ENCODE measurements at places on chromosomes 1 and 21.

GRCh38 chr1:107378866-107379265, 238.0 kb downstream of the NTNG1 start:
- no peak for DNase-seq

DNA sequence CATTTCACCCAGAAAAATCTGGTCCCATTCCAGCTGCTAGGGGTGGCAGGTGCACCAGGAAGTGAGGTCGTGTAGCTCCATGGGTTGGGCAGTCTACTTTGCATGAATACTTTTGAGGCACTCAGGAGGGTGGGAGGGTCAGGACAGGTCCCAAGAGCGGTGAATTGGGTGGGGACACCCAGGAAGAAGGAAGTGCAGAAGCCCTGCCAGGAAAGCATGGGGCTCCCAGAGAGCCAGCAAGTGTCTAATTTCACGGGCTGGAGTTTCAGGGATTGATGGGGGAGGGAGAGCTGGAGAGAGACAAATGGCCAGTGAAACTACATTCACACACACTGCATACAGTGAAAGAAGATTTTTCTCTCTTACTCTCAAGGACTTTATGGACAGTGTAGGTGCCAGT, 137.8 kb downstream of the GALNT2 start:
- no peak for DNase-seq

DNA sequence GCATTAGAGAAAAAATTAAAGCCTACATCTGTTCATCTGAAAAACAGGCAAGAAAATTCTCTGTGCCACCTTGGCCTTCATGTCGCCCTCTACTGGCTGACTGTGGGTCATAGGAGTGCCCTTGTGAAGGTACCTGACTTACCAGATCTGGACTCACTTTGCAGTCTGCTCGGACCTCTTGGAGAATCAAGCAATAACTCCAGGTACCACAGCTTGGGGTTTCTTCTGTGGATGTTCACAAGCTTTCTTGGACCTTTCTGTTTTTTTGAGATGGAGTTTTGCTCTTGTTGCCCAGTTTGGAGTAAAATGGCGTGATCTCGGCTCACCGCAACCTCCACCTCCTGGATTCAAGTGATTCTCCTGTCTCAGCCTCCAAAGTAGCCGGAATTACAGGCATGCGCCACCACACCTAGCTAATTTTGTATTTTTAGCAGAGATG, 2.4 kb upstream of the PRAMEF18 start:
- peak; percentile 46 for DNase-seq

GRCh38 chr1:161956097-161956496, 67.6 kb downstream of the OLFML2B start:
- peak; percentile 10 for DNase-seq

DNA sequence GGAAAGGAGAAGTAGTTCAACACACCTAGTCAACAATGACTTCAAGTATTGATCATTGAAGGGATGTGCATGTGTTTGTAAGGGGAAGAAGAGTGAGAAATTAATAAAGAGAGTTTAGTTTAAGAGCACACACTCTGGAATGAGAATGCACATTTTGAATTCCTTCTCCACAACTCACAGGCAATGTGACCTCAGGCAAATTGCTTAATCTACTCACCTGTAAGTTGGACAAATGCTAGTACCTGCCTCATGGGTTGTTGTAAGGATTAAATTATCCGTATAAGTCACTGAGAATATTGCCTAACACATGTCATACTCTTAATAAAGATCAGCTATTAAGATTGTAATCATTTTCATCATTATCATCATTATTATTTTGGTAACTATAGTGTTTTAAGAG, 204.0 kb upstream of the NFIA start:
- no peak for DNase-seq

GRCh38 chr1:203084588-203085527, 954 bp downstream of the MYOG start:
- peak; percentile 42 for DNase-seq

DNA sequence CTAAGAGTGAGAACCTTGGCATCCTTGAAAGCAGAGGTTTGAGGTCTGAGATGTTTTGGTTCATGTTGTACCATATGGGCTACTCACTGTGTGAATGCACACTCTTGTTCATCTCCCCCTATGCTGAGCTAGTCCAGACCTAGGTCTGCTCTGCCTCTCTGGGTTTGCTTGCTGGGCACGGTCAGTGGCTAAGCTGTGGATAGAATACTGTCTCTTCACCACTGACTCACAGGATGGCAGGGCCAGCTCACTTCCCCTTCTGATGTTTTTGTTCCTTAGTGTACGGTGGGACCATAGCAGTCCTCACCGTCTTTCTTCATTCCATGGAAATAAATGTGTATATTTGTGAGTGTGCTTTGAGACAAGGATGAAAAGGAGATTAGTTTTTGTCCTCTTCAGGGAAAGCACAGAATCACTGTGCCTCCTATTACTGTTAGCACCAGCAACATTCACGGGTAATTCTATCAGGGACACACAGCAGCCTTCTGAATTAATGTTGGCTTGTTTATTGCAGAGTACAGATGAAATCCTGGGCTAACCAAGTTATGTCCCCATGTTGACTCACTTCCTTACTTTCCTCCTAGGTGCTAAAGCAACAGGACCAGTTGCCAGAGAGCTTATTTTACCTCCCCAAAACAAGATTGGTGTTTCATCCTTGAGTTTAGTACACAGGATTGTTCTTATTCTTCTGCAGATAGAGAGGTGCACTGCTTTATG, 56.9 kb upstream of the IVNS1ABP start:
- DNase-seq: no peak

- DNase-seq: no peak
These were observed 4.3 kb downstream of the GAS5 start for GRCh38 chr1:173863224-173864161.

DNA sequence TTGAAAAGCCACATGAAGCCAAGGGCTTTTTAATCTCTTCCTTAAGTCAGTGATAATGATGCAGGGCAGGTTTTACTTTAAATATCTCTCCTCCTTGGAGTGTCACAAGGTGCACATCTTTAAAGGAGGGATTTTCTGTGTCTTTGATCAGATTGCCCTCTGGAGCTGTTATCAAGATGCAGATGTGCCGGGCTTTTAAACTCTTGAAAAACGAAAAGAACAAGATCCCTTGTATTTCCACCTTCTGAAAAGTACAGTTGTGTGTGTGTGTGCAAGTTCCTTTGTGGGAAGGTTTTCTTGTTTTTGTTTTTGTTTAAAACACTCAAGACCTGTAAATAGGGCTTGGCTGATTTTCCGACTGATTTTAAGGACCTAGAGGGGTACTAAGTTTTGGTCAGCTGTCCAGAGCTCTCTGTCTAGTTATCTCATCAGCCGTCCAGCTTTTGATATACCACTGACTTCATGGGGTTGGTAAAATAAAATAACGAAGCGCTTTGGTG, 1.6 kb downstream of the MARK1 start:
- DNase-seq: no peak

DNA sequence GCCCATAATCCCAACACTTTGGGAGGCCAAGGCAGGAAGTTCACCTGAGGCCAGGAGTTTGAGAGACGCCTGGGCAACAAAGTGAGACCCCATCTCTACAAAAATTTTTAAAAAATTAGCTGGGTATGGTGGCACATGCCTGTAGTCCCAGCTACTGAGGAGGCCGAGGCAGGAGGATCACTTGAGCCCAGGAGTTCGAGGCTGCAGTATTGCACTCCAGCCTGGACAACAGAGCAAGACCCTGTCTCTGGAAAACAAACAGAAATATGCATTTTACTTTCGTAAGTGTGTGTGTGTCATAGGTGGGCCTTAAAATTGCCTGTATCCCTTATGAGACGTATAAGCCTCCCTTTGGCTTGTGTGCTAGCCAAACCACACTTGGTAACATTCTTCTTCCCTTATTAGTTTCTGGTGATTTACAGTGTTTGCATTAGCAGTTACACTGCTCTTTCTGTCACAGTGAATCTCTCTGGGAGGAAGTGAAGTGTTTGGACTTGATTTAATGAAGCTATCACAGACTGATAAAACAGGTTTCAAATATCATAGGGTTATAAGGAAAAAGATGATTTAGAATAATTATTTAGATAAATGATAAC, 48.9 kb upstream of the KIF26B start:
- no peak for DNase-seq

GRCh38 chr1:111895017-111895416, 94.5 kb downstream of the KCND3 start:
- DNase-seq: no peak

DNA sequence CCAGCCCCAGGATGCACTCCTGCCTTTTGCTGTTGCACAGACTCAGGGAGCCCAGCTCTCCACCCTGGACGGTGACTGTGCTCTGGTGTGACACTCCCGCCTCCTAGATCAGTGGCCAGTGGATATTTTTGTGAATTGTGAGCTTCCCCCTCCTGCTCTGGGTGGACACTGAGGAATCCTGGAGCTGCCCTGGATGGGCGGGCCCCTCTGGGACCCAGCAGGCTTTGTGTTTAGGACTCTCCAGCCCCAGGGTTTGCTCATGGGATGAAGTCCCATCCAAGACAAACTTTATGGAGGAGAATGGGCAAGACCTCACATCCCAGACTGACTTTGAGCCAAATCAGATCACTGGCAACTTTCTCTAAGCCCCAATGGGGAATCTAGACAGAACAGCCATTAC, 16.1 kb downstream of the SLC6A9 start:
- no peak for DNase-seq

DNA sequence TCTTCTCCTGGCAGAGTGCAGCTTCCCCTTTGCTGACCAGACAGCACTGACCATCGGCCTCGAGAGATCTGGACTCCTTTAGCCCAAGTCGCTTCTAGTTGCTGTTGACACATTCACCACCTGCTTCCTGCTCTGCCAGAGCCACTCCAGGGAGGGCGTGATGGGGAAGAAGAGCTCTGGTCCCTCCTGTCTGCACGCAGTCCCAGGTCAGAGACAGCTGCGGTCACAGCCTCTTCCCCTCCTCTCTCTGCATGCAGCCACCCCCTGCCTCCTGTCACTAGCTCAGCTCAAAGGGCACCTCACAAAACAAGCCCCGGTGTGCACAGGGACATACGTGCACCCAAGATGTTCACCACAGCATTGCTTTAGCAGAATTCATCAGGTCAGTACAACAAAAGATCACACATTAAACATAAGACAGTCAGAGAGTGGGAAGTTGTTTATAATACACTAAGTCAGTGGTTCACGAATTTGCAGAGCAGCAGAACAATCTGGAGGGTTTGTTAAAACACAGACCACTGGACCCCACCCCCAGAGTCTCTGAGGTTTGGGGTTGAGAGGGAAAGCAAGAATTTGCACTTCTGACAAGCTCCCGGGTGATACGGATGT, 132.9 kb downstream of the SYF2 start:
- DNase-seq: no peak

DNA sequence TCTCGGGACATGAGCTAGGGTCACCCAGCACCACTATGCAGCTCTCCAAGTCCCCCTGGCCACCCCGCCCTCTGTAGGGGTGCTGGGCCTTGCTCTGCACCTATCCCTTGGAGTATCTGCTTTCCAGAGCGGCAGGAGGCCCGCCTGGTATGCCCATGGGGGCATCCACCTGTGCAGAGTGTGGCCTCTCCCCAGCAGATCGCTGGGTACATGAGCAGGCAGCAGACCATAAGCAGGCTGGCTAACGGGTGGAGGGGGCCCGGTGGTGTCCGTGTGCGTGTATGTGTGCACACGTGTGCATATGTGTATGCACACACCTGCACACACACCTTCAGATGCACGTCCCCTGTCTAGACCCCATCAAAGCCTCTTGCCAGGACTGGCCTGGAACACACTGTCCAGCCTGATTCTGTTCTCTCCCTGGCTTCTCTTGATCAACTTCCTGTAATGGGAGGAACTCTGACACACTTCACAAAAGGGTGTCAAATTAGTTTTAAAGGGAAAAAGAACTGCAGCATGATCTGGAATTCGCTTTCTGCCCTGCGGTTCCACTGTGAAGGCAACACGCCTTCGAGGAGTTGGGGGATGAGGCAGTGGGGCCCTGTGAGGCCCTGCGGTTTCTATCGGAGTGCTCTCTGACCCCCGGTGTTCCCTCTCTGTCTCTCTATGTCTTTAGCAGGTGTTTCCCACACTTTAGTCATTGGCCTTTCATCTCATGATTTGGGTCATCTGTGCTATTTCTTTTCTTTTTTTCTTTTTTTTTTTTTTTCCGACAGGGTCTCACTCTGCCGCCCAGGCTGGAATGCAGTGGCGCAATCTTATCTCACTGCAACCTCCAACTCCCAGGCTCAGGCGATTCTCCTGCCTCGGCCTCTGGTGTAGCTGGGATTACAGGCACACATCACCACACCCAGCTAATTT, 17.2 kb upstream of the NPHP4 start:
- DNase-seq: no peak

- DNase-seq: no peak
These were observed 40.7 kb upstream of the EYA3 start for GRCh38 chr1:28129150-28129549.

DNA sequence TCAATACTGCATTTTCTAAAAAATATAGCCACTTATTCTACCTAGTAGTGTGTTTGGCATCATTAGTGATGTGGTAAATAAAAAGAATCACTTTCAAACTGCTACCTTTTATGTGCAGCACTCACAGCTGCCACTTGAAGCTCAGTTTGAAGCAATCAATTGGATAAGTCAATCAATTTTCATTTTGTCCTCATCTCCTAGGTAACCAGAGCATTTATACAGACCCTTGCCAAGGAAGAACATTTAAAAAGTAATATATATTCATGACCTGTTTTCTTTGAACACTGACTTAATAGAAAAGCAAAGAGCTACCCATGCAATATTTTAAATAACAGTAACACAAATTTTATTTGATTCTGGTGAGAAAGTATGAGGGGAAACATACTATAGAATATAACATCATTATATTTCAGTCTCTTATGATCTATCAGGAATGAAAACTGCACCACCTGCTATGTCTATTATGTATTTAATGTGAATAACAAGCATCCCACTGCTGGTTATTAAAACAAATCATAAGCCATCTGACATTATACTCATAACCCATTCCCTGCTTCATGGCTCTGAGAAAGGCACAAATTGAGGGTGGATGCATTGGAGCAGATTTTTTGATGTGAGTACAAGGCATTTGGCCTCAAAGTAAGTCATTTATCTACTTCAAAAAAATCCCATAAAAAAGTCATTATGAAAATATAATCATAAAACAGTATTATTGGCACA, 168.4 kb upstream of the C21orf91 start:
- DNase-seq: no peak

- DNase-seq: no peak
These were observed 83.3 kb upstream of the KCNJ15 start for GRCh38 chr21:38173276-38174035.

DNA sequence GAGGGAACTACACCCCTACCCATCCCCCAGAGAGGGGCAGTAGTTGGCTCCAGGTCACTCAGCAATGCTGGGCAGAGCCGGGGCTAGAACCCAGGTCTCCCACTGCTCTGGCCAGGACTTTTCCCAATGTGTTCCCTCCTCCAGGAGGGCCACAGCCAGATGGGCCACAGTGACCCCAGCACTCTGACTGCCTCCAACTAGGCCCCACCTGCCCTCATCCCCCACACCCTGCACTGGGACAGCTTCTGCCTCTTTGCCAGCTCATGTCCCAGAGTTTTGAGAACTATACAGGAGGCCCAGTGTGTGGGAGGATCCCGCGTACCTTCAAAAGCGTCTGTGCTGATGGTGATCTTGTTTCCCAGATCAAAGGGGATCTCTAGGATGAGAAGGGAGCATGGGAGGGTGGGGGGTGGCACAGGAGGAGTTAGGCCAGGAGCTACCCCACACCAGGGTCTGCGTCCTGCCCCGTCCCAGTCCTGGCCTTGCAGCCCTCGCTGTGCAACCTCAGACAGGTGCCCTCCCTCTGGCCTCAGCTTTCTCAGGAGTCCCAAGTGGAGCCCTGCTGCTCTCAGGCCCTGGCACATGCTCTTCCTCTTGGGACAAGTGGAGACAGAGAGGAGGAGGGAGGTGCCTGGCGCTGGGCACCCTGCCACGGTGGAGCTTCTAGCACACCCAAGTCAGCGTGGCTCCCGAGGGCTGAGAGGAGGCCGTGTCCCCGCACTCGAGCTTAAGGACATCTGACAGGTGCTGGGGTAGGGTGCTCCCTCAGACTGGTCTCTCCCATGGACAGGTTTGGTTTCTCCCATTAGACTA, 22.0 kb downstream of the MYOM3 start:
- no peak for DNase-seq
